ENCODE measurements at places on chromosomes 6 and 20.

DNA sequence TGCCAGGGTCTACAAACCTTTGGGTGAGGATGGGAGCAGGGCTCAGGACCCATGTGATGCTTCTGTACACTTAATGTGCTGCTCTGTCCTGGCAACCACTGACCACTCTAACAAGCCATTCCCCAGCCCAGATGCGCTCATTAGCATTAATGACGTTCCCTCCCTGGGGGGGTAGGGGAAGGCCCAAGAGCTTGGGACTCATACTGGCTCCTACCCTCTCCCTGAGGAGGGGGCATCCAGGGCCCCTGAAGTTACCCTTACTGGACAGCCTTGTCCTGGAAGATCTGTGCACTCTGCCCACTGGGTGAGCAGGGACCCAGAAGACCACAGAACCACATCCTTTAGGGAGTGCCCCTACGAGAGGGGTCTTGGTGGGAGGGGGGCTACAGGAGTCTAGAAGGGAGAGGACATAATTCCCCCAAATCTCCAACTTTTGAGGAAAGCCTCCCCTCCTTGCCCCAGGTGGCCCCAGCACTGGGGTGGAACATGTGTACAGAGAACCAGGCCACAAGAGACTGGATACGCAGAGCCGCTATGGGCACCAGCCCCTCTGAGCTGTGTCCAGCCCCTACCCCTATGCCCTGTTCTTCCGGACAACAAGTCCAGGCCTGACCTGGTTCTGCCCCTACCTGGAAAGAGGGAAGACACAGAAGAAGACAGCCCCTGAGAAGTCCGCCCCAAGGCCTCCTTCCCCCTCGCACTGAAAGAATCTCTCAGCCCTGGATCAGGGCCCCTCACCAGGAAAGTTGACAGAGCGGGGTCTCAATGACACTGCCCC is 1.4 kb downstream of the TEAD3 start:
- DNase-seq = no peak

DNA sequence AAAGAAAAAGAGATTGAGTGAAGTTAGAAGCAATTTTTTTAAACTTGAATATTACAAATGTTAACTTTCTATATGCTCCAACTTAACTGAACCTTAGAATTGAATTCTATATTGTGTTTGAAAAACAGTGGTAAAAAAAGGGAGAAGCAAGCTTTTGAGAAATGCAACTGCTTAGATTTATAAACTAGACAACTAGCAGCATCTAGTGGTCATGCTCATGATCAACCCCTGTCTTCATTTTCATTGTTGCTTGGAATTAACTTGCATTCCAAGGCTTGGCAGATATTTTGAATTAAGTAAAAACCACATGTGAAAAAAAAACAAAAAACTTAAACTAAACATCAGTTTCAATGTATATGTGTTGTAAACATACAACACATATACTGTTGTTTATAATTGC is 113.1 kb downstream of the C6orf58 start:
- no peak for DNase-seq

DNA sequence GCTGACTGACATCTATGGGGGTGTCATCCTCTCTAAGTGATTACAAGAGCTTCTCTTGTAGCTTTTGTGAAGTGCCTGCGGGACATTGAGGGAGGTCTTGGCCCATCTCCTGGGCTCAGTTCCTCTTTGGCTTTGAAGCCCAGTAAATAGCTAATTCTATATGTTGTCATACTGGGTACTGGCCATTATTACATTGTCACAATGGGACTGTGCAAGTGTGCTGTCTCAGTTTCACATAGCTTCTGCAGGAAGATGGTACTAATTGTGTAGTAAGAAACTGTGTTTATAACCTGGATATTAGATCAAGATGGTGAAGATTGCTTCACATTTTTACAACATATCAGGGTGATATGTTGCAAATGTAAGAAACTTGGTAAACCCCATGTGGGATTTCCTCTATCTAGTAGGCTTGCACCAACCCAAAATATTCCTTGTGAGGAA is 19.9 kb downstream of the SPINT3 start:
- no peak for DNase-seq

DNA sequence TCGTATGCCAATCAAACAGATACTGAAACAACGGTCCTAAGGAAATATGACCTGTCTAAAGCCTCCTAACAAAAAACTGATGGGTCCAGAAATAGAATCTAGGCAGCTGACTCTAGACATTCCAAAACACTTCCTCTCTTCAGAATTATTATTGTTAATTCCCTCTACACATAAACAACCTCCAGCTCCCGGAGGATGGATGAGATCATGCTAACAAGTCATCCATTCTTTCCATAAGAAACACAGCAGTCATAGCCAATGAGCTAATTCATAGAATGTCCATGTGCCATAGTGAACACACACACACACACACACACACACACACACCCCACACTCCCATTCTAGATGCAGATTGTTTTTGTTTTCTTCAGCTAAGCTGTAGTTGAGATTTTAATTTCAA is 44.3 kb downstream of the HDGFL1 start:
- DNase-seq = no peak

DNA sequence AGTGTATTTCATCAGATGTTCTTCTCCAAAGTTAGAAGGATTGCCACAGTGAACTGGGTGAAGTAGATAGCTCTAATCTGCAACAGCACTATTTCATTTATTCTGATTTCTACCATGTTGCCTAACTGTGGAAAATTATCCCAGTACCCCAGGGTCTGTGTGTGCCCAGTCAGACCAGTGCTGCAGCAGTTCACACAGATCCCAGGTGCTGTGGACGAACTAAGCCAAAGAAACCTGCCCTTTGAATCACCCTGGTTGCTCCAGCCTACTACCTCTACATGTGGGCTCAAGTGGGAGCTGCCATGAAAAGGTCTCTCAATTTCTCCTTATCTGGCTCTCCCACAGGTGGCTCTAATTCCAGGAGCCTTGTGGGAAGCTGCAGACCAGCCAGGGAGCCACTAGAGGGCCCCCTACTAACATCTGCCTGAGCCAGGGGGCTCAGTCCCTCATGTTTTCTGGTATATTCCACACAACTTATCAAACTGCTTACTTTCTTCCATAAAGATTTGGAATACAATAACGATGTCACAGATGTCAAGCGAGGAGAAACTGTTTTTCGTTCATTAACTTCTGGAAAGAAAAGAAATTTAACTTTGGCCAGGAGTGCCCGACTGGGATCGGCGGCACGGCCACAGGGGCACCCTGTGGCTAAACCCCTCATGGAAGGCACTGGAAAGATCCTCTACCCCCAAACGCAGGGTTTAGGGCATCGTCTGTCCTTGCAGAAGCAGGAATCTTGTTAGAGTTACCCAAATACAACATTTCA is 31.6 kb upstream of the LY86 start:
- peak; percentile 59 for DNase-seq

All from DMS 273 treated with DMSO at 0.1 percent for 48 hours (cell line).